ENCODE measurements at places on chromosomes 13 and 19.

GRCh38 chr19:9839415-9839814 lies 4.3 kb downstream of the PIN1 start:
- no peak for DNase-seq

DNA sequence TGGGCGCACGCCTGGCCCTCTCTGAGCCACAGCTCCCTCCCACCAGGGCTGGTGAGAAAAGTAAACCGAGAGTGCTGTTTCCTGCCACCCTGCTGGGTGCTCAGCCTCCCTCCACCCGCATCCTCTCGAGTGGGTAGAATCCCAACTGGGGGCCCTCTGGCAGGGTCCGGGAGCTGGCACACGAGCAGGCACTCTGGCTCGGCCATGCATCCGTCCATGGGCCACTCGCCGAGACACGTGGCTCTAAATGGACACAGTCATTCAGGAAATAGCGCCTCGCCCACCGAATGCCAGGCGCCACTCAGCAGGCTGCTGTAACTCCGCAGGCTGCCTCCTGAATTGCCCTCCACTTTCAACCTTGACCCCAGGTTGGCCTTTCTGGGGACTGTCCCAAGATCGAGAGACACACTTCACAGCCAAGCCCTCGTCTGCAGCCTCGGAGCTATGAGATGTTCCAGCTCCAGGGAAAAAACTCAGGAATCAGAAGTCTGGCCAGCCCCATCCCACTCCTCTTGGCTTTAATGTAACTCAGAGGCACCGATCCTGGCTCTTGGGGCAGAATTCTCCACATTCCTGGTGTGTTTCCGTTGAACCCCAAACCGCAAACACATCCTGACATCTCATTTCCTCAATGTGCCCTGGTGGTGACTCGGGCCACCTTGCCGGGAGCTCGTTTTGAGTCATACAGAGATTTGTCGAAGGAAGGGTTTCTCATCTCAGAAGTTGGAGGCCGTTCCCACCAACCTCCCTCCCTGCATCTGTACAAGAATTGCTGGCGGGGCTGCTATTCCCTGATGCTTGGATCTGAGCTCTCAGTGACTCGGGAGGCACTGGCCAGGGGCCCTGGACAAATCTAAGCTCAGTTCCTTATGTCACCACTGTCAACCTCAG lies 14.1 kb downstream of the KLF2 start:
- DNase-seq, result peak; percentile 91

DNA sequence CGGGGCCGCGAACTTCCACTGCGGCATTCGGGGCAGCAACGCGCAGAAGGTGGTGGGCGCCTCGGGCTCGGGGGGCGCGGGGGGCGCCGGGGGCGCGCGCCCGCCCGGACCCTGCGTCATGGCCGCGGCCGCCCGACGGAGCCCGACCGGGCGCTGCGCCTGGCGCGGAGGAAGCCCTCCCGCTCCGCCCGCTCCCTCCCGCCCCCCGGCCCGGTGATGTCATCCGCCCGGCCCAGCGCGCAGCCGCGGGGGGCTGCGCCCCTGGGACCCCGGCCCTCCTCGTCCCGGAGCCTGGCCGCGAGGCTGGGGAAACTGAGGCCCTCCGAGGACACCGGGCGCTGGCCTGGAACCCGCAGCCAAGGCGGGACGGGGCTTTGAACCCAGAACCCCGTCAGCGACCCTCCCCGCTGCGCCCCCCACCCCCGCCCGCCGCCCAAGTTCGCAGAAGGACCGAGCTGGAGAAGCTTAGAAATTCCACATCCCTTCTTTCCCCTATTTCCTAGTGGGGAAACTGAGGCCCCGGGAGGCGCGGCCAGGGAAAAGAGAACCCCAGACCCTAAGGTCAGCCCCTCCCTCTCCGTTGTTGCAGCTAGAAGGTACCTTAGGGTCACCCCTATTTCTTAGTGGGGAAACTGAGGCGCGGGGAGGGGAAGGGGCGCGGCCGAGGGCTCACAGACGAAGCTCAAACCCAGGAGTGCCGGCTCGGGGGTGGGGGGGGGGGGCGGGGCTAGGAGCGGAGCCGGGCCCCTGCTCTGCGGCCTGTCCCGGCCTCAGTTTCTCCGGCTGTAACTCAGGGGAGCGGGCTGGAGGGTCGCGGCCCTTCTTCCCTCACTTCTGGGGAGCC lies at the start of gene SHC2:
Gene SHC2 (minus strand): TSS at position 157 of the 844 bp plus-strand sequence. CDS start 37 bp downstream, at position 120.
- DNase-seq, result no peak

- no peak for DNase-seq
Measured at GRCh38 chr13:51349016-51349415, 9.5 kb downstream of the SERPINE3 start.

- no peak for DNase-seq
Measured at GRCh38 chr13:46267166-46267565, 55.4 kb downstream of the LRRC63 start.

- DNase-seq, result no peak
Measured at GRCh38 chr19:35848486-35848885, 3.8 kb downstream of the NPHS1 start.

GRCh38 chr13:99367106-99367616 lies 60.0 kb upstream of the GPR183 start:
- no peak for DNase-seq

GRCh38 chr13:35157143-35157755 lies 215.2 kb downstream of the NBEA start:
- peak; percentile 61 for DNase-seq

DNA sequence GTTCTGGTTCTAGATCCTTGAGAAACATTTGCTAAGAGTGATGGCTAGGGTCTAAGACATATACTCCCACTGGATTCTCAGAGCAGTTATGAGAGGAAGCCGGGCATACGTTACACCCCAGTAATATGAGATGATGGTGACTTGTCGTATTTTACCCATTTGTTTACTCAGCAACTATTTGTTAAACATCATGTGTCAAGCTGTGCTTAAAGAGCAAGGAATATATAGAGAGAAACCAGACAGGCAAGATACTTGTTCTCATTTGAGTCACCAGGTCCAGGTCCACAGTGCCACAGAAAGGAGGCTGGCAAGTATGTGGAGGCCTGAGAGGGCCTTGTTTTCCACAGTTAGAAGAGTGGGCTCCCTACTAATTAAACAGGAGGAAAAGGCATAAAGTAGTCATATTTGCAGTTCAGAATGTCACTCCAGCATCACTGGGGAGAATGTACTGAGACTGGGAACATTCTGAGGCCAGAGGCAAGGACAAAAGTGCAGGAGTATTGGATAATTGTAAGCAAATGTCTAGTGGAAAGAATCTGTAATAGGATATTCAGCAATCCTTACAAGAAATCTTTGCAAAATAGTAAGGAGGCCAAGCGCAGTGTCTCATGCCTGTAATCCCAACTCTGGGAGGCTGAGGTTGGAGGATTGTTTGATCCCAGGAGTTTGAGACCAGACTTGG lies 142.2 kb downstream of the IRS2 start:
- DNase-seq, result no peak

GRCh38 chr13:77779552-77780272 lies 82.2 kb downstream of the SLAIN1 start:
- peak; percentile 54 for DNase-seq

- DNase-seq, result no peak
Measured at GRCh38 chr13:25992076-25992475, 59.7 kb downstream of the SHISA2 start.

- DNase-seq, result no peak
Measured at GRCh38 chr19:2546128-2547032, 70.5 kb downstream of the GADD45B start.

DNA sequence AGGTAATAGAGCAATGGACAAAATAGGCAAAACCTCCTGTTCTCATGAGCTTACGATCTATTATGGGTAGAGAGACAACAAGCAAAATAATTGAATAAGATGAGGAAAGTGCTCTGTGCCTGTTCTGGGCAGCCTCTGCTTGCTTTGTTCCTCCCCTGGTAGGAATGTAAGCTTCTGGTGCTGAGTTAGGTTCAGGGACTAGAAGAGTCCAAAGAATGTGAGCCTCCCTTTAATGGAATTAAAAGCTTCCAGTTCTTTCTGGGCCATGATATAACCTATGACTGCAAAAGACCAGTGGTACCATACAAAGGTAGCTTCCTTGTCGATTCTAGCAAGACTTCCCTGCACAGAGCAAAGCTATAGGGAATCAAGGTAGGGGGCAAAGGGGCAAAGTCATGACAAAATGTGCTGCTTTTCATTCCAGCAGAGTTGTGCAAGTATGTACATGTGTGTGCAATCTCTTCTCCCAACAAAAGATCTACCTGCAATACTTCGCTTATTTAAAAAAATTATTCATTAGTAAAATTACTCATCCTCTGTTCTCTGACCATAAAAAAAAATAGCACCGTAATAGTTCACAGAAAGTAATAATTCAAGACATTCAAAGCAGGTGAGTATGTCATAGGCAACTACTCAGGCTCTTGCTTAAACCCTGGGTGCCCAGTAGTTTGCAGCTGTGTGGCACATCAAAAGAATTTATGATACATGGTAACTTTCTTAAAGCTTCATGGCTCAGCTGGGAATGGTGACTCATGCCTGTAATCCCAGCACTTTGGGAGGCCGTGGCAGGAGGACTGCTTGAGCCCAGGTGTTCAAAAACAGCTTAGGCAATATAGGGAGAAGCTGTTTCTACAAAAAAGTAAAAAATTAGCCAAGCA lies 21.4 kb downstream of the ACOD1 start:
- no peak for DNase-seq

DNA sequence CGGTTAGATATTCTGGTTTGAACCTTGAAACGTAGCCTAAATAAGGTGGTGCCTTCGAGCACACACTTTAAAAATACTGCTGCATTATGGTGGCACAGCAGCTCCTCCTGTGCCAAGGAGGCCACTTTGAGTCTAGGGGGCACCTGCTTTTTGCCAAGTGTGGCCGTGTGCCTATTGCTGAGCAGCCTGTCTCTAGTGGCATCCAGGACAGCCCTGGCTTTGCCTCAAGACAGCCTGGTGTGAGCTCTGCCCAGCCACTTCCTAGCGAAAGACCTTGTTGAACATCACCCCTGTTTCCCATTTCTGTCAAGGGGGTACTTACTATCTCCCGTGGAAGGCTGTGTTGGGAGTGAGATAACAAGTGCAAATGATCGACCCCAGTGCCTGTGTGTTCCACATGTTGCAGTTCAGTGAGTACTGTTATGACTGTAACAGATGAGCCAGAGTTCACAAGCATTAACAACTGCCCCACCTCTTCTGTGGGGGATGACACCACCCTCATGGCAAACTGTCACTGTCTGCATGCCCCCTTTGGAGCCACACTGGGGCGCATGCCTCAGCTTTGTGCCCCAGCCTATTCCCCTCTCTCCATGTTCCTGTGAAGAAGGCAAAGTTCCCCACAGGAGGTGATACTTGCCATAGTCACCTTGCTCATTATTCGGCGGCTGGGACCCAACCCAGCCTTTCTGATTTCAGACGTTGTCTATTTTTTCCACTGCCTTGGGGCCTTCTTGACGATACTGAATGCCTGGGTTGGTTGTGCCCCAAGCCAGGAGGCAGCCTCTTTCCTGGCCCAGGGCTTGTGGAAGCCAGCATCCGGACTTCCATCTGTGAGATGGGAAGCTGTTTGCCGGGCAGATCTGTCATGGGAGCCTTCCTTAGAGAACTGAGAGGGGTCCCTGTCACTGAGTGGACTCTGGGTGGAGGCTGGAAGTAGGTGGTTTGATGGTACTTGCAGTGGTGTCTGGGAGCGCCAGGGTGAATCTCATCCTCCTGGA lies 5.4 kb downstream of the GATAD2A start:
- DNase-seq, result no peak

GRCh38 chr13:45592758-45593157 lies 22.8 kb downstream of the ERICH6B start:
- no peak for DNase-seq

DNA sequence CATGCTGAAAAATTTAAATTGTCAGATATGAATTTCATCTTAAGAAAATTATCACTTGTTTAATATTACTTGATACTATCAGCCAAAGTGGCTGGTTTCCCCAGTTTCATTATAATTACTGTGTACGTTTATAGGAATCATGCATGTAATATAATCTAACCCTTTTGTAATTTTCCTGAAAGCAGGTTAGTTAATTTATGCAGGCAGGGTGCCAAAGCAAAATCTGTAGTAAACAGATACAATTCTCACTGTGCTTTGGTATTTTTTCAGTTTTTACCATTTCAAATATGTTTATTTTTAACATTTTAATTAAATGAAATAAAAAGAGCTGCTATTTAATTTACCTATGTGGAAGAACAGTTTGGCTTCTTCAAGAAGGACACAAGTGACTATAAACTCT lies 1227.5 kb upstream of the MIR17HG start:
- no peak for DNase-seq

DNA sequence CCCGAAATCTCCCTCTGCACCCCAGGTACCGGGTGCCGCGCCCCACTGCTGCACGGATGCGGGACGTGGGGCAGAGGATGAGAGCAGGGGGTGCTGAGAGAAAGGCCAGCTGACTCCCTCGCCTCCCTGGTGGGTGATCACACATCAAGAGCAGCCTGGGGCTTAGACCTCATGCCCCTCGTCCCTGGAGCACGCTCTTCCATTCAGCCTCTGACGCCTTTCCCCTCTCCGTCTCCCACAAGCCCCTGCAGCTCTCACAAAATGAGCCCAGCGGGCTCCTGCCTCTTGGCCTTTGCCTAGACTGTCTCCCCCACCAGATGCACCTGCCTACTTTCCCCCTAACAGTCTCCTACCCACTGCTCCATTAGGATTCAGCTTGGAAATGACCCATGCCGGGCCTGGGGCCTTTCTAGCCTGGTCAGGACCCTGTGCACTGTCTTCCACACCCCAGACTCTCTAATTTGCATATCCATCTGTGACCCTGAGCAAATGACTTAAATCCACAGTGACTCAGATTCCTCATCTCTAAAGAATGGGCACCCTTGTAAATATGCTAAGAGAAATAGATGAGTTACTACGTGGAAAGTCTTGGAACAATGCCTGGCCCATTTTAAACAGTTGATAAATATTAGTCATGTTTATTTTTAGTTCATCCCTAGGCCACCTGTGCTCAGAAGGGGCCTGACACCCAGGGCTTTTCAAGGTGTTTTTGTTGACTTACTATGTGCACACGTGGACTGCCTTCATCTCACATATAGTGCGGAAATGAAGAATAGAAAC lies 582 bp upstream of the PTPRH start:
- peak; percentile 78 for DNase-seq

DNA sequence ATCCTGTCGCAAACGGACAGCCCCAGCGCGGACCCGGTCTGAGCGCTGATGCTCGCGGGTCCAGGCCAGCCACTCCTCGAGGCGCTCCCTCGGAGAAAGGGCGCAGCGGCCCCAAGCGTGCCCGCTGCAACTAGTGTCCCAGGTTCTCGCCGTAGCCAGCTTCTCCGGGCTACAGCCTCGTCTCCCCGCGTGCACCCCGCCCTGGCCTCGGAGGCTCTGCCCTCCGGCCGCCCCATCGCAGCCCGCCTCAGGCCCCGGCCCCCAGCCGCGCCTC lies 487 bp downstream of the FLT1 start:
- no peak for DNase-seq

- DNase-seq, result no peak
Measured at GRCh38 chr19:32330213-32330857, 15.1 kb upstream of the ZNF507 start.

DNA sequence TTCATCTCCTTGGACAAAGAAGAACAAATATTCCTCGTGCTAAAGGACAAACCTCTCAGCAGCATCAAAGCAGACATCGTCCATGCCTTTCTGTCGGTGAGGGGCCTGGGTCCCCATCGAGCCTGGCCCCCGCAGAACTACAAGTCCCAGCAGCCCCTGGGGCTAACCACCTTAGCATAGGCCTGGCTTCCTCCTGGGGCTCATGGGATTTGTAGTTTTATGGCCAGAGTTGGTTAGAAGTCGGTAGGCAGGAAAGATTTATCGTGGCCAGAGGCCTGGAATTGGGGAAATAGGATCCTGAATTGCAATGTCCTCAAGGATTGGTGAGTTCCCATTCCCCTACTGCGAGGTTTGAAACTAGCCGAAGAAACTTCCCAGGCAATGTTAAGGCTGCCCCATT lies 19.6 kb downstream of the TMEM150B start:
- DNase-seq, result peak; percentile 43
